ENCODE measurements at places on chromosomes 7 and 10. TPM values are rescaled to one million over a fixed set of nuclear protein-coding genes. Genes with fewer than 3 reads are reported as not detected.

GBX1 gene
- not detected for total RNA-seq

WNT8B gene
- not detected for total RNA-seq

CLCN1 gene
- total RNA-seq = not detected

KIF20B gene
- 51.0 TPM for total RNA-seq

LRRC72 gene
- not detected for total RNA-seq

C10orf90 gene
- not detected for total RNA-seq

CCNY gene
- 50.0 TPM for total RNA-seq

DGKB gene
- total RNA-seq = not detected

UBN2 gene
- 5.3 TPM for total RNA-seq

GRCh38 chr10:82068501-82068900 lies 193.5 kb downstream of the NRG3 start:
- no peak for DNase-seq
- H3K27ac ChIP-seq = no peak overlapping the region
- H3K4me3 ChIP-seq = no peak overlapping the region
- no peaks in the 10 kb centered on the region for H3K27me3 ChIP-seq
- no peaks in the 10 kb centered on the region for H3K36me3 ChIP-seq

GRCh38 chr10:88886557-88886956 lies 6.5 kb downstream of the STAMBPL1 start:
- peaks cover 46% of the 10 kb centered on the region for H3K4me1 ChIP-seq
- DNase-seq = no peak
- H3K36me3 ChIP-seq = no peaks in the 10 kb centered on the region
- no peaks in the 10 kb centered on the region for H3K27me3 ChIP-seq
- peak overlapping the region; percentile 61 for H3K27ac ChIP-seq
- H3K4me3 ChIP-seq = peak overlapping the region; percentile 55

GRCh38 chr10:21002091-21002878 lies 105.2 kb upstream of the NEBL start:
- H3K27me3 ChIP-seq = no peaks in the 10 kb centered on the region
- no peak overlapping the region for H3K4me3 ChIP-seq
- no peaks in the 10 kb centered on the region for H3K36me3 ChIP-seq
- H3K4me1 ChIP-seq = no peaks in the 10 kb centered on the region

DNA sequence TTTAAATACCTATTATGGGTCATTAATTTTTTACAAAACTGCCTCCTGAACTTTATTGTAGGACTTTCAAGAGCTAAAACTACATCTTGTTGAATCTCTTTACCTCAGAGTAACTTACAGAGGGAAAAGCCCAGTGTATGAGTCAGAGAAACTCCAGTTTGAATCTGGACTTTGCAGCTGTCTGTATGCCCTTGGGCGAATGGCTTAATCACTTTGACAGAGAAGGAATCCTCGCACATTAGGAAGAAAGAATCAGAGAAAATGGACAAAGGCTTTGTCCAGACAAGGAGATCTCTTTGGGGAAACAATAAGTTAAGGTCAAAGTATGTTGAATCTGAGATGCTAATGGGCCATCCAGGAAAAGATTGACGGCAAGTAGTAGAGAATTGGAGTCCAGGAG lies 484.2 kb upstream of the CELF2 start:
- H3K27ac ChIP-seq = no peak overlapping the region
- H3K36me3 ChIP-seq = no peaks in the 10 kb centered on the region
- no peaks in the 10 kb centered on the region for H3K27me3 ChIP-seq
- H3K4me3 ChIP-seq = no peak overlapping the region

- no peak for DNase-seq
- H3K36me3 ChIP-seq = no peaks in the 10 kb centered on the region
- no peaks in the 10 kb centered on the region for H3K4me1 ChIP-seq
- H3K27ac ChIP-seq = no peak overlapping the region
- no peaks in the 10 kb centered on the region for H3K27me3 ChIP-seq
These were observed 131.9 kb downstream of the C10orf90 start for GRCh38 chr10:126538439-126539135.

DNA sequence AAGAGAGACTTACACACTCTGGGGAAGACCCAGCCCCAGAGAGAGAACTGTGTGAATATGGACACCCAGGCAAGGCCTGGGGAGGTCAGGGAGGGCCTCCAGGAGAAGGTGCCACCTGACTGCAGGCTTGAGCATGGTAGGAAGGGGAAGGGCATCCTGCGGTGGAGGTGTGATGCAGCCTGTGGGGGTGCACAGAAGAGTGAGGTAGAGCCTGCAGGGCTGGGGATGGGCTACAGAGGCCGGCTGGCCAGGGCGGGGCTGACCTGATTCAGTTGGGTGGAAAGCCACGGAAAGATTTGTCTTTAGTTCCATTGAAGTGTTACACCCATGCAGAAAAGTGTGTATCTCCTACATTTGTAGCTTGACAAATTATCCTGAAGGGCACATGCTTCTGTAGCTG lies 47.6 kb downstream of the ZMIZ1 start:
- no peaks in the 10 kb centered on the region for H3K27me3 ChIP-seq
- H3K27ac ChIP-seq = no peak overlapping the region
- no peaks in the 10 kb centered on the region for H3K36me3 ChIP-seq
- no peak overlapping the region for H3K4me3 ChIP-seq
- peak; percentile 31 for DNase-seq

GRCh38 chr7:6262221-6262620 lies 10.2 kb downstream of the CYTH3 start:
- DNase-seq = no peak
- no peaks in the 10 kb centered on the region for H3K27me3 ChIP-seq
- H3K36me3 ChIP-seq = no peaks in the 10 kb centered on the region
- H3K4me1 ChIP-seq = peaks cover 16% of the 10 kb centered on the region
- no peak overlapping the region for H3K4me3 ChIP-seq
- H3K27ac ChIP-seq = 0 out of 2 replicates have a peak overlapping the region, but pooled peaks have one; percentile 11

GRCh38 chr7:5445981-5446594 lies 22.5 kb upstream of the TNRC18 start:
- no peaks in the 10 kb centered on the region for H3K36me3 ChIP-seq
- no peak overlapping the region for H3K27ac ChIP-seq
- no peaks in the 10 kb centered on the region for H3K4me1 ChIP-seq
- DNase-seq = no peak

DNA sequence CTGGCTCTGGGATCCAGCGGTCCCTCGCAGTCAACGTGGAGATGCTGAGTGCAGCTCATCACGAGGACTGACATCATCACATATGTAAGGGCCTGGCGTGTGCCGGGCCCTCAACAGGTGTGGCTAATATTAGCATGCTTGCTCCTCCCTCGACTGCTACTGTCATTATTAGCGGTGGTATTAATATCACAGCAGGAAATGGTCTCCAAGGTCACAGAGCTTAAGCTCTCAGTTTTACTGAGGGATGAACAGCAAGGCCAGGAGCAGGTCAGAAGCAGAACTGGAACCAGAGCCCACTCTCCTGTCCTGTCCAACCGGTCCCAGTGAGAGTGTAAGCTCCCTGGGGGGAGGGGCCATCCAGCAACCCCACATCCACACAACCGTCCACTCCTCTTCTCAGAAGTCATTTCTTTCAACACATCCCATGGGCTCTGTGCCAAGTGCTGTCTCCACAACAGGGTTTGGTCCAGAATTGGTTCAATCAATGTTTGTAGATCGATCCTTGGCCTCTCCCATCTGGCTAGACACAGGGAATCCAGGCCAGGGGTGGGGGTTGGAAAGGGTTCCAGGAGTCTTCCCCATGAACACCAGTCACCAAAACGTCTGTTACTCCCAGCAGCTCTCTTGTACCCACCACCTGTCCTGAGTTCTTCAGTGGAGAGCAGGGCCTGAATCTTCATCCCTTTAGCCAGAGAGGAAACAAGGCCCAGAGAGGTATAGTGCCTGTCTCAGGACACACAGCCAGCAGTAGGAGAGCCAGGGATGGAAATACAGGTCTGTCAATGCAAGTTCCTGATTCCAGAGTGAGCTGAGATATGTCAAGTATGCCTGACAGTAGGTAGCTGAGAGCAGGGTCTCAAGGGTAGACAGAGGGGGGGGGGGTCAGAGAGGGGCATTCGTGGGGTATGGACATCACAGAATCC lies 45.3 kb upstream of the ZMIZ1 start:
- peak; percentile 12 for DNase-seq
- peaks cover 14% of the 10 kb centered on the region for H3K4me1 ChIP-seq
- no peaks in the 10 kb centered on the region for H3K36me3 ChIP-seq
- H3K4me3 ChIP-seq = no peak overlapping the region

DNA sequence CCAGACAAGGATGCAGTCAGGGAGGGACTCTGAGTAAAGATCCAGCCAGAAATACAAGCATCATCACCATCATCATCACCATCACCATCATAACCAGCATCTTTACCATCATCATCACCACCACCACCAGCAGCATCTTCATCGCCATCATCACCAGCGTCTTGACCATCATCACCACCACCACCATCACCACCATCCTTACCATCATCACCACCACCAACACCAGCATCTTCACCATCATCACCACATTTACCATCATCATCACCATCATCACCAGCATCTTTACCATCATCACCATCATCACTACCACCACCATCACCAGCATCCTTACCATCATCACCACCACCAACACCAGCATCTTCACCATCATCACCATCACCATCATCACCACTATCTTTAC lies 44.1 kb upstream of the CPXM2 start:
- no peaks in the 10 kb centered on the region for H3K27me3 ChIP-seq
- no peak overlapping the region for H3K27ac ChIP-seq
- no peak for DNase-seq
- no peaks in the 10 kb centered on the region for H3K36me3 ChIP-seq

DNA sequence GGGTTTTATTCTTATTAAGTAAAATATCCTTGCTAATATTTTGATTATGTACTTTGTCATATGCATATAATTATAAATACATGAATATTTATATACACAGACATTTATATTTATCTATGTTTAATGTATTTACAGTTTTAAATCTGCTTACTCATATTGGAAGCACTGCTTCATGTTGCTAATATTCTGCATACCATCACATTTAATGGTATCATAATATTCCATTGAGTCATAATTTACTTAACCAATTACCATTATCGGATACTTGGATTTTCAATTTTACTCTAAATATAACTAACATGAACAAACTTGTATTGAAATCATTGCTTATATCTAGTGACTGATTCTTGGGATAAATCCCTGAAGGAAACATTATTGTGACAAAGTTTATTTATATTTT lies 155.2 kb downstream of the MBL2 start:
- no peaks in the 10 kb centered on the region for H3K4me1 ChIP-seq
- H3K27ac ChIP-seq = no peak overlapping the region
- DNase-seq = no peak
- H3K36me3 ChIP-seq = no peaks in the 10 kb centered on the region
- H3K4me3 ChIP-seq = no peak overlapping the region

GRCh38 chr7:12570534-12571461 lies at the start of gene SCIN:
SCIN (plus strand) TSS chr7:12570720; CDS start chr7:12570787, 67 bp downstream.
- peak within 1 kb of the TSS; percentile 50 for H3K4me3 ChIP-seq
- peaks cover 16% of the 10 kb centered on the region for H3K4me1 ChIP-seq
- H3K27ac ChIP-seq = no peak within 1 kb of the TSS
- no peak for DNase-seq
- peaks cover 12% of the 10 kb centered on the region for H3K27me3 ChIP-seq

- no peak overlapping the region for H3K4me3 ChIP-seq
- no peaks in the 10 kb centered on the region for H3K27me3 ChIP-seq
- DNase-seq = no peak
- no peaks in the 10 kb centered on the region for H3K36me3 ChIP-seq
- H3K4me1 ChIP-seq = peaks cover 26% of the 10 kb centered on the region
These were observed 63.1 kb downstream of the AUTS2 start for GRCh38 chr7:69661342-69661741.

GRCh38 chr10:21340331-21340730 lies 185.2 kb downstream of the SKIDA1 start:
- H3K4me3 ChIP-seq = no peak overlapping the region
- no peaks in the 10 kb centered on the region for H3K27me3 ChIP-seq
- H3K27ac ChIP-seq = no peak overlapping the region
- H3K4me1 ChIP-seq = no peaks in the 10 kb centered on the region
- H3K36me3 ChIP-seq = no peaks in the 10 kb centered on the region

DNA sequence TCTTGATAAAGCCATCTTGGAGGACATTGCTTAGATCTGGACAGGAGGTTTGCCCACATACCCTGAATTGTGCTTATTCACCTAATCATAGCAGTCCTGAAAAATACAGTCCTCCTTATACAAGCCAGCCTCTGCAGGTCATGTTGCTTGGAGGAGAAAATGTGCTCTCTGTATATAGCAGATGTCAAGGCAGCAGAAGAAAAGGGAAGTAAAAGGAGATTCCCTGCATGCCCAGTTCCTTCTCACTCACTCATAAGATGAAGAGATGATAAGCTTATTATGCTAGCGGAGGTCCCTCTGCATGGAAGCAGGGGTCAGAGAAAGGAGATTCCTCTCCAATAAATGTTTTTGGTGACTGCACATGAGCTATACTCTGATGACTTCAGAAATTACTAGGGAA lies 458.8 kb upstream of the ZMIZ1 start:
- DNase-seq = no peak
- no peaks in the 10 kb centered on the region for H3K4me1 ChIP-seq
- H3K36me3 ChIP-seq = no peaks in the 10 kb centered on the region
- H3K27me3 ChIP-seq = no peaks in the 10 kb centered on the region
- no peak overlapping the region for H3K27ac ChIP-seq

DNA sequence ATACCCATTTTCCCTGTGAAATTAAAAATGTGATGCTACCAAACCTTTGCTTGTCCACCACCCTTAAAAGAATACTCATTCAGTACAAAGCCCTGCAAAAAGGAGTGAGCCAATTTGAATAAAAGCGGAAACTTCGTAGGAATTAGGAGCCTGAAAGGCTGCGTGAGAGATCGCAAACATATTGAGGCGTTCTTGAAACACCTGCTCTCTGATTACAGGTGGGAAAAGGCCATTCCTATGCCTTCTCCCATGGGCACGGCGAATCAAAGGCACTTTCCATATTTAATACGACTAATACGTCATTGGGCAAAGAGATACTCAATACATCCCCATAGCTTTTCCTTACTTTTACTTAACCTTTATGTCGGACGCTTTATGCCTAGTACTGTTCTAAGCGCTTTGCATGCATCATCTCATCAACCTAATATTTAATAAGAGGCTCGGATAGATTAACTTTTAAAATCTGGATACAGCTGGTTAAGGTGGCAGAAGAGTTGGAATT lies 30.9 kb upstream of the KMT2E start:
- peak overlapping the region; percentile 75 for H3K4me3 ChIP-seq
- DNase-seq = no peak
- H3K36me3 ChIP-seq = no peaks in the 10 kb centered on the region
- H3K27ac ChIP-seq = peak overlapping the region; percentile 98
- H3K4me1 ChIP-seq = peaks cover 14% of the 10 kb centered on the region

- no peaks in the 10 kb centered on the region for H3K27me3 ChIP-seq
- H3K4me1 ChIP-seq = no peaks in the 10 kb centered on the region
- no peak overlapping the region for H3K27ac ChIP-seq
- H3K36me3 ChIP-seq = no peaks in the 10 kb centered on the region
These were observed 22.5 kb upstream of the MKLN1 start for GRCh38 chr7:131305152-131305551.

- no peaks in the 10 kb centered on the region for H3K27me3 ChIP-seq
- DNase-seq = no peak
- H3K4me1 ChIP-seq = peaks cover 14% of the 10 kb centered on the region
- H3K4me3 ChIP-seq = no peak overlapping the region
- peaks cover 11% of the 10 kb centered on the region for H3K36me3 ChIP-seq
- H3K27ac ChIP-seq = no peak overlapping the region
These were observed 51.9 kb downstream of the ALOX5 start for GRCh38 chr10:45425621-45426563.

GRCh38 chr7:140056431-140057142 lies 6.2 kb downstream of the PARP12 start:
- DNase-seq = no peak
- H3K4me3 ChIP-seq = no peak overlapping the region
- H3K27me3 ChIP-seq = no peaks in the 10 kb centered on the region
- H3K27ac ChIP-seq = no peak overlapping the region
- H3K4me1 ChIP-seq = peaks cover 27% of the 10 kb centered on the region
- no peaks in the 10 kb centered on the region for H3K36me3 ChIP-seq

- H3K27ac ChIP-seq = no peak overlapping the region
- no peaks in the 10 kb centered on the region for H3K27me3 ChIP-seq
- no peak overlapping the region for H3K4me3 ChIP-seq
- H3K4me1 ChIP-seq = no peaks in the 10 kb centered on the region
- no peak for DNase-seq
- H3K36me3 ChIP-seq = no peaks in the 10 kb centered on the region
These were observed 13.7 kb downstream of the PHTF2 start for GRCh38 chr7:77812290-77812685.
